ENCODE measurements at places on chromosomes 11 and 22. TPM values are rescaled to one million over a fixed set of nuclear protein-coding genes. Genes with fewer than 3 reads are reported as not detected.

- no peak for DNase-seq
Measured at GRCh38 chr11:103637831-103638230, 398.6 kb upstream of the DDI1 start.

- peak; percentile 76 for DNase-seq
Measured at GRCh38 chr11:62546929-62547625, 471 bp upstream of the AHNAK start.

- no peak for DNase-seq
Measured at GRCh38 chr11:82326853-82327252, 406.8 kb downstream of the FAM181B start.

DNA sequence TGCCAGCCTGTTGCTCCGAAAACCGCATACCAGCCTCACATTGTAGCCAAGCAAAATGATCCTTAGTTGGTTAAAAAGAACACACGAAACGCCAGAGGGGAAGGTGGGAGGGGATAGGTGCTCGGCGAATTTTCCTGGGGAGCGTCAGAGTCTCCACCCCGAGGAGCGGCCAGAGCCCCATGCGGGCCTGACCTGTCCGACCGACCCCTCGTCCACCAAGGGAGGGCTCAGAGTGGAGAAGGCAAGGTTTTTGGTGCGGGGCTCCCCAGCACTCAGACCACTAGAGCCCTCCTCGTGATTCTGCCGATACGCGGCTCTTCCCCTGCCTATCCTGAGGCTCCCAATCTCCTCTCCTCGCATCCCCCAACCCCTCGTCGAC is 39.6 kb downstream of the DIXDC1 start:
- DNase-seq = peak; percentile 26

ANO5 gene
- polyA plus RNA-seq = 17.1 TPM

Data from right cardiac atrium (tissue), 5 donors.